ENCODE measurements at places on chromosomes 7 and 10.

DNA sequence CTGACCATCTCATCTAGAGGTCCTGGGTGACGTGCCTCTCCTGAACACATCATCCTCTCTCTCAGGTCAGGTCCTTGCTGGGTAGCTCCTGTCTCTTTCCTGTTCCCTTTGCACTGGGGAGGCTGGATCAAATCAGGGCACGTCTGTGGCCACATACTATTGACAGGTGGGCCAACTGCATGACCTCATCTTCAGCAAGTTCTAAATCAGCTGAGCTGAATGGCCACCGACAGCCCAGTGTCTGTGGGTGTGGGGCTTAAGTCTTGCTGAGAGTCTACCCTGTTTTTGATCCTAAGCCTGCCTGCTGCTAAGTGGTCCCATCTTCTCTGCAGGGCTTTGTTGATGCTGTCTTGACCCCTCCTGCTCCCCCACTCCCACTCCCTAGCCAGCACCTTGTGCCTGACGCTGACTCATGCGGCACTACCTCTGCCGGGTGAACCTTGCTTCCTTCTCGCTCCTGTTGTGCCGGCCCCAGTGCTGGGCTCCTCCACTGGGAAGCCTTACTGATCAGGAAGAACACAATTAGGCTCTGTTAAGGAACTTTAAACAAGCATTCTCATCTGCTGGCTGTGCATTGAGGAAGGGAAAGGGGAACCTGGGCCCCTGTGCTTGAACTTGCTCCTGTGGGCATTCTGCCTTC, 440.4 kb downstream of the PLXNA4 start:
- no peak for DNase-seq

- no peak for DNase-seq
Measured at GRCh38 chr7:47721670-47722069, 139.8 kb upstream of the TNS3 start.

DNA sequence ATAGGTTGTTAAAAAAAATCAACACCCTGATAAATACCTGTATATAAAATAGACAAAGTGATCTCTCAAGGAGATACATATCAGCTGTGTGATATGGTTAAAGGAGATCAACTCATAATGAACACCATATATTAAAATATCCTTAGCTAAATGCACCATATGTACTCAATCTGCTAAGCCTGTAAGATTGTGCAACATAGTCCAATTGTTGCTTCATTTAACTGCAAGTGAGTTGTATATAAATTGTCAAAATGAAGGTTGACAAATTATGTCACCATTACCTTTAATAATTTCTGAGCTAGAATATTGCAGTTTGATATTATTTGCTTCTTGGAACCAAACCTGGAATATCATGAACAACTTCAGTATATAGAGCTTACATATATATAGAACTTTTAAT, 283.7 kb downstream of the MALRD1 start:
- no peak for DNase-seq

DNA sequence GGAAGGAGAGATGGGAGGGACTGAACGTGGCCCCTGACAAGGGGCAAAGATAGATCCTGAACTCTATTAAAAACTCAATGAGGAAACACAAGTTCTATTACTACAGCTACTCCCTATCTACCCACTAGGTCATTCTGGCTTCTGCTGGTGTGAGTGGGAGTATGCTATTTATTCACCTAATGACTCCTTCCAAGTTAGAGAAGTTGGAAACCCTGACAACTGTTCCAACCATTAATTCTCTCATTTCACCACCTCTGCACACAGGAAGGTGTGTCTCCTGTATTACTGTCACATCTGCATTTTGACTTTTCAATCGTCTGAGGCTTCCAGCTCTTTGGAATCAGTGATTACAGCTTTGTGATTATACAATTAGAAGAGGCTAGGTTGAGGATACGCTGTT, 169.4 kb upstream of the ADO start:
- no peak for DNase-seq

- no peak for DNase-seq
Measured at GRCh38 chr10:99685597-99685967, 26.3 kb downstream of the ENTPD7 start.

- DNase-seq = no peak
Measured at GRCh38 chr7:155930061-155930460, 117.8 kb upstream of the SHH start.

GRCh38 chr7:584820-585219, 65.2 kb upstream of the PDGFA start:
- no peak for DNase-seq

DNA sequence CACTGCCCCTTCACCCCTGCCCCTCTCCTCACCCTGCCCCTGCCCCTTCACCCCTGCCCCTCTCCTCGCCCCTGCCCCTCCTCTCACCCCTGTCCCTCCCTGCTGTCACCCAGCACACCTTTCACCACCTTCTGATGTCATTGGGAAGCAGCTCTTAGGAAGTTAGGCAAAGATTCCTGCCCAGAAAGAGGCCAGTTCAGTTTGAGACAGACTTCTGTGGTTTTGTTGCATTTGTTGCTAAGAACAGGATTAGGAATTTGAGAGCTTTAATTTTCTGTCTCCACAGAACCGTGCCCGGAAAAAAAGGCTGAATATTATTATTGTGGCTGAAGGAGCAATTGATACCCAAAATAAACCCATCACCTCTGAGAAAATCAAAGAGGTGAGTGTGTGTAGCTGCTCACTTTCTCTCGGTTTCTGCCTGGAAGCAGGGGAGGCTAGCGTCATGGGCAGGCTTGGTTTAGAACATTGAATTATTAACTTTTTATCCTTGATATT, 39.6 kb downstream of the PFKP start:
- no peak for DNase-seq

- no peak for DNase-seq
Measured at GRCh38 chr10:5940807-5941218, 36.5 kb downstream of the IL15RA start.

DNA sequence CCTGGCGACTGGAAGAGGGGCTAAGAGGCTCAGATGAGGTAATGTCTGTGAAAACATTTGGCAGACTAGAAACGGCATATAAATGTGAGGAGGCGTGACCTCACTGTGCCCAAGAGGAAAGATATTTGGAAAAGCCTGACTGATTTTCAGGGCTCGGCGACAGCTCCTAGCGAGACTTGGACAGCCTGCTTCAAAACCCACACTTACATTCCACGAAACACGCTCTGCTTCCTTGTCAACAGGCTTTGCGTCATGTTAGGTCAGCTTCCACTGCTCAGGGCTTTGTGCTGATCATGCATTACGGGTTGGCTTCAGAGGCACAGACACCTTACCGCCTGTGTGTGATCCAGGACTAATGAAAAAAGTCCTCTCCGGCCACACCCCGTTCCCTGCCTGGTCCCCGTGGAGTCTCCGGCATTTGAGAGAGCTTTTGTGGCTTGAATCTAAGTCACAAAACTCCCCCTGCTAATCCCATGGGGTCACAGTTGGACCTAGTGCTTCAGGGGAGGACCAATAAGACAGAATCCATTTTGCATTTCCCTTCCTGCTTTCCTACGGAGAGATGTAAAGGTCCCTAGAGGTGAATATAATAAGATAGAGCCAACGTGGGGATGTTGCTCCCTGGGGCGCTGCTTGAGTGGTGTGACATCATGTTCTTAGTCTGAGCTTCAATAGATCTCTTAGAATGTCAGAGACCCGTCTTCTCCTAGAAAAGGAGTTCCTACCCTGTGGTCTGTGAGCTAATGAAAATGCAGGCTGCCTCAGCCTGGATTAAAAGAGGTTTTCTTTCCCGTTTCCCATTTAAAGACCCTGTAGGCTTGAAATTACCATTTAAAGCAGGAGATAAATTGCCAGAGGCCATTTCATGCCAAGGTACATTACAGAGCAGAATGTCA, 25.5 kb downstream of the FGFBP3 start:
- DNase-seq = peak; percentile 32

GRCh38 chr10:106011250-106011649, 1153.3 kb downstream of the SORCS1 start:
- no peak for DNase-seq

All from left lung (tissue), 14 donors.